Adipocyte (in vitro differentiated cells): ENCODE measurements at places on chromosomes 13 and 19.

- no peak for DNase-seq
Measured at GRCh38 chr13:60407095-60407494, 10.1 kb downstream of the TDRD3 start.

DNA sequence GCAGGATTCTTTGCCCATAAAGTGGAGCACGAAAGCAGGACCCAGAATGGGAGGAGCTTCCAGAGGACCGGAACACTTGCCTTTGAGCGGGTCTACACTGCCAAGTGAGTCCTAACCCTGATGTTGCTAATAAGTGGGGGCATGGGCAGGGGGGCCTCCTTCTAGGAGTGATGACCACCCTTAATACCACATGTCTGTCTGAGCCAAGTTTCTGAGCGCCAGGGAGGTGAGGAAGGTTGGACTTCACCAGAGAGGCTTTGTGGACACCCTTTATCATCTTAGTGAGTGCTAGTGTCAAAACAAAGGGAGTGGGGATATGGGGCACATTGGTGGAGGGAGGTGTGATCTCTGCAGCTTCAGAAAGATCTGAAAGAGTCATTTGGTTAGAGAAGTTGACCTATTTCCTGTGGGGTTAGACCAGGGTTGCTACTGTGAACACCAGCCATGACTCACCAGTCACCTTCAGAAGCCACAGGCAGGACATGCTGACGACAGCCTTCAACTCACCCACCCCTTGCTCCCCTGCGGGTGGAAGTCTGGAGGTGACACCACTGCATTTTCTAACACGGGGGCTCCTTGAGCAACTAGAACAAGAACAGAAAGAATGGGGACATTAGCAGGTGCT lies 8.8 kb downstream of the ALOX5AP start:
- DNase-seq = peak; percentile 32

GRCh38 chr19:41420101-41420880 lies 6.9 kb downstream of the B3GNT8 start:
- DNase-seq = no peak

GRCh38 chr13:103140001-103140671 lies 73.9 kb upstream of the SLC10A2 start:
- peak; percentile 59 for DNase-seq
